Epithelial cell of alveolus of lung (primary cell): ENCODE measurements at places on chromosomes 4 and X. TPM values are rescaled to one million over a fixed set of nuclear protein-coding genes. Genes with fewer than 3 reads are reported as not detected.

Gene TRPC5OS
- total RNA-seq = not detected in 2 replicates

Gene ZAR1
- not detected in 2 replicates for total RNA-seq

Gene ZFP92
- 0.32 and 0.39 TPM in 2 replicates for total RNA-seq

Gene WNK3
- total RNA-seq = 0.64 and 1.3 TPM in 2 replicates

Gene XG
- total RNA-seq = under 0.01 TPM in 2 replicates

Gene AVPR2
- not detected in 2 replicates for total RNA-seq

Gene NLGN4X
- 0.32 and 0.65 TPM in 2 replicates for total RNA-seq

Gene FAAH2
- total RNA-seq = 0.26 and 3.3 TPM in 2 replicates

Gene COL4A6
- 16.4 and 74.3 TPM in 2 replicates for total RNA-seq

Gene CCSER1
- total RNA-seq = under 0.01 TPM in 1 of 2 replicates, not detected in the other

Gene SPATA4
- 0.13 TPM in 1 of 2 replicates, not detected in the other for total RNA-seq

Gene XAGE1B
- total RNA-seq = not detected in 2 replicates

Gene ATP7A
- total RNA-seq = 7.6 and 11.3 TPM in 2 replicates

Gene SYNPO2
- total RNA-seq = 1.3 and 3.7 TPM in 2 replicates

Gene SPANXB1
- not detected in 2 replicates for total RNA-seq

Gene PRDM5
- total RNA-seq = 6.4 and 9.4 TPM in 2 replicates

Gene TDO2
- 0.78 and 1.3 TPM in 2 replicates for total RNA-seq

Gene CT47C1
- total RNA-seq = not detected in 2 replicates

Gene MID1IP1
- 60.3 and 88.7 TPM in 2 replicates for total RNA-seq

Gene RASL11B
- total RNA-seq = 0.78 and 4.5 TPM in 2 replicates

Gene USP46
- total RNA-seq = 13.2 and 16.6 TPM in 2 replicates

Gene NXF2B
- total RNA-seq = not detected in 2 replicates

Gene FGF13
- total RNA-seq = 1.0 and 3.4 TPM in 2 replicates

Gene CLCN4
- 1.5 and 4.1 TPM in 2 replicates for total RNA-seq

Gene UNC5C
- 6.7 and 11.4 TPM in 2 replicates for total RNA-seq

Gene PALLD
- 55.7 and 79.8 TPM in 2 replicates for total RNA-seq

Gene HSFX3
- total RNA-seq = not detected in 2 replicates

Gene TSR2
- total RNA-seq = 9.4 and 16.6 TPM in 2 replicates

Gene ADAM29
- not detected in 2 replicates for total RNA-seq

Gene SHROOM4
- total RNA-seq = 0.72 and 3.1 TPM in 2 replicates

Gene TMEM35A
- 14.9 and 22.0 TPM in 2 replicates for total RNA-seq

Gene COL4A5
- total RNA-seq = 67.9 and 153 TPM in 2 replicates

Gene BCORL1
- 2.5 and 13.5 TPM in 2 replicates for total RNA-seq

Gene BTK
- not detected in 2 replicates for total RNA-seq

Gene LPAR4
- under 0.01 TPM in 1 of 2 replicates, not detected in the other for total RNA-seq

Gene SPANXN3
- not detected in 2 replicates for total RNA-seq

Gene MAOB
- 0.08 and 0.39 TPM in 2 replicates for total RNA-seq

Gene KLKB1
- total RNA-seq = not detected in 2 replicates

Gene RHOXF2B
- not detected in 2 replicates for total RNA-seq

Gene NAT8L
- not detected in 2 replicates for total RNA-seq

Gene SLC7A11
- 6.1 and 14.0 TPM in 2 replicates for total RNA-seq

Gene SATL1
- not detected in 2 replicates for total RNA-seq

Gene TENM3
- total RNA-seq = 23.9 and 24.7 TPM in 2 replicates

Gene SMARCA1
- 28.8 and 51.4 TPM in 2 replicates for total RNA-seq

Gene CITED1
- total RNA-seq = not detected in 2 replicates

Gene MAEA
- 61.7 and 63.1 TPM in 2 replicates for total RNA-seq

Gene GPR82
- total RNA-seq = not detected in 2 replicates

Gene NUDT10
- total RNA-seq = 3.3 and 5.8 TPM in 2 replicates

Gene TCEAL4
- 24.8 and 39.4 TPM in 2 replicates for total RNA-seq

Gene RHOH
- under 0.01 TPM in 1 of 2 replicates, not detected in the other for total RNA-seq

Gene NPY5R
- not detected in 2 replicates for total RNA-seq

Gene CSAG2
- not detected in 2 replicates for total RNA-seq

Gene SGMS2
- total RNA-seq = 10.5 and 29.3 TPM in 2 replicates

Gene TLR1
- total RNA-seq = 0.39 TPM in 1 of 2 replicates, not detected in the other

Gene FTHL17
- not detected in 2 replicates for total RNA-seq

Gene ZNF732
- total RNA-seq = 0.32 and 0.65 TPM in 2 replicates

Gene PARM1
- total RNA-seq = 0.65 and 1.2 TPM in 2 replicates

Gene RBMXL3
- total RNA-seq = not detected in 2 replicates
